ENCODE measurements at places on chromosomes 12 and 14.

DNA sequence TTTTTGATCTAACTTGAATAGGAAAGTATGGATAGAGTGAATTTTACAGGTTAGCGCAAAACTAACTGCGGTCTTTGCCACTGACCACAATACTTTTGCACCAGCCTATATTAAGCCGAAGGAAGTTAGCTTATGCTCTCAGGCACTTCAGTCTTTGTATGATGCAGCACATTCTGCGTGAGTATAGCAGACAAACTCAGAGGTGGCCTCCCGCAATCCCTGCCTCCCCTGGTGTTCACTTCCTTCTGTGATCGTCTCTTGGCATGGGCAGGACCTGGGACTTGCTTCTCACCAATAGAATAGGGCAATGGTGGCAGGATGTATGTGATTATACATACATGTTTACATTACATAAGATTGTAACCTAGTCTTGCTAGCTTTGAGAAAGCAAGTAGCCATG, 10.3 kb upstream of the SLC6A13 start:
- no peak for DNase-seq

GRCh38 chr12:34600592-34601462, 578.5 kb downstream of the ALG10 start:
- no peak for DNase-seq

DNA sequence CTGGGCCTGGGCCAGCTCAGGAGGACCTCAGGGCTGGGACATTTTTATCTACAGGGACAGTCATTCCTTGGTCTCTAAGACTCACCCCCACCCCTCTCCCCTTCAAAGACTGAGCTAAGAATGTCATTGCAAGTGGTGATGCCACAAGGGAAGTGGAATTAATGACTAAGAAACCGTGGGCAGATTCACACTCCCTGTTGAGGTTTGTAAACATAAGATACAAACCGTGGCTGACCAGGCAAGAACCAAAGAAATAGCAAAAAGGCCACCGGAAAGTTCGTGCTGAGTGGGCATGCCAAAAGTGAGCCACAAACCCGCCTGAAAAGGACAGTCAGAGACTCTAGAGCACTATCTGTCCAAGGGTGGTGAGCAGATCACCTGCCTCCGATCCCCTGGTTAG, 25.7 kb downstream of the NUAK1 start:
- DNase-seq = no peak

GRCh38 chr12:52293926-52294325, 2.6 kb upstream of the KRT81 start:
- DNase-seq = no peak

- no peak for DNase-seq
Observed at GRCh38 chr12:104565606-104566243, 109.0 kb downstream of the CHST11 start.

- DNase-seq = no peak
Observed at GRCh38 chr14:50345846-50346422, 33.8 kb downstream of the DMAC2L start.

DNA sequence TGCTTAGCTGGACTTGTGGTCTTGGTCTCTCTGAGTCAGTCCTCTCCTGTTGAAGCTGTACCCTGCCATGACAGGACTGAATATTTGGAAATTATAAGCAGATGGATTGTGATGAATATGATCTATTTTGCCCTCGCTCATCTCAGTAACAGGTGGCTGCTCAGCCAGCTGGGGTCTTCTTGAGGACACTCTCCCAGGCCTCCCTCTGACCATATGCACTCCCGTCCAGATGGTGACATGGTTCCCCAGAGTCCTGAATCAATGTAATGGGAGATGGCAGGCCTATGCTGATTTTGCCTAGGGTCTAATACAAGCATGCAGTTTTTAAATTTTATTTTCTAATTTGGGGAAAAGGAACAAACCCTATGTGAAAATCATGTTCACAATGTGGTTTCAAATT, 63.1 kb upstream of the TRHDE start:
- DNase-seq = no peak

DNA sequence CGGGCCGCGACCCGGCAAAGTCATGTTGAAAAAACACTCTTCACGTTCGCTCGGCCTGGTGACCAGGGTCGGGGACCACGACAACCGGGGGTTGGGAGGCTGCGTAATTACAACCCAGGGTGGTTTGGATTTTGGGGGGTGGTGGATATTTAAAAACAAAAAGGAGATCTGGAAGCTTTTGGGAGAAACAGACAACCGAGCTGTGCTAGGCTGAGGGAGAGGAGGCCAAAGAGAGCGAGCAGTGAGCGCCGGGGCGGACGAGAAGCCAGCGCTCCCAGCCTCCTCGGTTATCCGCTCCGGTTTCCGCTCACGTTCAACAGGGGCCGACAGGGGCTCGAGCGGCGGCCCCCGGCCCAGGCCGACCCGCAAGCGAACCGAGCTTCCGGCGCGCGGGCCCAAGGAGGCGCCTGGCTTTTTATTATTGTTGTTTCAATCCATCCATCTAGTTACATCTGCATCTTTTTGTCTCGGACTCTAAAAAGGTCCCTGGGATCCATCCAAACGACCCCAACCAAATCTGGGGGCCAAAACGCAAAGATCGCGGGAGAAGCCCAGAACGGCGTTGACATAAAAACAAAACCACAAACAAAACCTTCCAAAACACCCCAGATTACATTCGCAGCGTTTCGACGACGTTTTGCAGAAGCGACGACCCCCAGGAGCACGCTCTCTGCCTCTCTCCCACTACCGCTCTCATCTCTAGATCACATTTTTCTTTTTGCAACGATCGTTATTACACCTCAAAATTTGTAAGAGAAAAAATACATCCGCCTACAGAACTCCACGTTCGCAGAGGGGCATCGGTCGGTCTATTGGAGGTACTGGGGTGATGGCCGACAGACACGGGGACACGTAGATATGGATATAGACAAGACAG, 771 bp downstream of the OTX2 start:
- DNase-seq = no peak

- DNase-seq = no peak
Observed at GRCh38 chr14:22977684-22978486, 4.5 kb downstream of the AJUBA start.

DNA sequence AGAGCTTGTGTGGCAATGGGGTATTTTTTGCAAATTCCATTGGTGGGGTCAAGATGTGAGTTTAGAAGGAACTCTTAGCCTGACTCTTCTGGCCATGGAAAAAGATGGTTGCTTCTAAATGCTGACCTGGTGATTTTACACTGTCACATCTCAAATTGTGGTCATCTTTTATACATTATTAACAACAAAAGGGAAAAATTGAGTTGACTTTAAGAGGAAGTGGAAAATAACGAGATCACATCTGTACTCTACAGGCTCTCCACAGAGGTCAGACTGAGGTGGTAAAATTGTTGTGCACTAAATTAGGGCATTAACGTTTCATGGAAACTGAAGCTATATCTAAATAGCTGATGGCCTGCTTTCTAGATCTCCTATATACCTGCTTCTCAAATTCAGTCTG, 44.7 kb downstream of the PTPN11 start:
- no peak for DNase-seq

GRCh38 chr14:70640938-70641547, 673 bp upstream of the TTC9 start:
- DNase-seq = no peak

GRCh38 chr14:31660728-31661127, 99.5 kb downstream of the NUBPL start:
- DNase-seq = no peak

DNA sequence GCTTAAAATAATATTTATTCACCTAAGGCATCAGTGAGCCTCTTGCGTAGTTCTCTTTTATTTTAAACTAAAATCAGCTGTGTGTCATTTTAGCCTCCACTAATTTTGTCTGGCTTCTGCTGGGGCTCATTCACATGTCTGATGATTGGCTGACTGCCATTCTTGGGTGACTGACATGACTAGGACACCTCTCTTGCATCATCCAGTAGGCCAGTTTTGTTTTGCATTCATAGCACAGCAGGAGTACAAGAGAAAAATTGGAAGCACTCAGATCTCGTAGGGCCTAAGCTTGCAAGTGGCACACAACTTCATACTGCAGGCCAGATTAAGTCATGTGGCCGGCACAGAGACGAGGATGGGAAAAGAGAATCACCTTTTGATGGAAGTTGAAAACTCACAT, 1226.5 kb downstream of the GALC start:
- DNase-seq = no peak

GRCh38 chr14:38176379-38176778, 31.3 kb upstream of the SSTR1 start:
- DNase-seq = no peak

- no peak for DNase-seq
Observed at GRCh38 chr12:128609861-128610260, 213.9 kb downstream of the SLC15A4 start.

- no peak for DNase-seq
Observed at GRCh38 chr14:69654116-69654515, 42.7 kb downstream of the SUSD6 start.

- DNase-seq = no peak
Observed at GRCh38 chr12:53197011-53197640, 9.9 kb downstream of the ITGB7 start.

DNA sequence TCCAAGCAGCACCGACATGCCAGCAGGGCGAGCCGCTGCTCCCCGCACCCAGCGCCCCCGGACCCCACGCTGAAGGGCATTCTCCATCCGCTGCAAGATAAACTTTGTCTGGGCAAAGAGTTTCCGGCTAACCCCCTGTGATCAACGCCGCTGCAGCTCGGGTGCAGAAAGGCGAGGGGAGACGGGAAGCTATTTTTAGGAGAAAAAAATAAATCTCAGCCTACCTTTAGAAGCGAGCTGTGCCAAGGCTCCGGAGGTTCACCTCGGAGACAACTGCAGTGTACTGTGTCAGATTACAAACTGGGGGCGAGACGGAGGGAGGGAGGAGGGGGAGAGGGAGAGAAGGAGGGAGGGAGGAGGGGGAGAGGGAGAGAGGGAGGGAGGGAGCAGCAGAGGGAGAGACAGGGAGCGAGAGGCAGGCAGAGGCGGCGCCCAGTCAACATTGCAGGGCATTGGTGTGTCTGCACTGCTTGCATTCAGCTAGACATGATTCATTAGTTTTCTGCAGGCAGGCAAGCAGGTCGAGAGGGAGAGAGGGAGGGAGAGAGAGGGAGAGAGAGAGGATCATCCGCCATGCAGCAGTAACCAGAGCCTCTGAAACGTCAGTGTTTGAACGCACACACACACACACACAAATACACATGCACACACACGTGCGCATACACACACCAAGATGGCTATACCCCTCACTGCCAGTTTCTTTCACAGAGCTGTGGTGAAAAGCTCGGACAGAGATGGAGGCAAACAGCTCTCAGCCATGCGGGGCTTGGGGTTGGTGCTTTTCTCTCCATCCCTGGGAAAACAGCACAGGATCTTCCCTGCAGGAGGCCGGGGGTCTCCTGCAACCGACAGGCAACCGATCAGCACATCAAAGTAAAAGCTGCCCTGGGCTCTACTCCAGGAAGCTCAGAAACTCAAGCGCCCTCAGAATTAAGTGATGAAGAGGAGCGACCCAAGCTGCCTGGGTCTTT, at the start of gene RIMBP2:
Gene RIMBP2 (minus strand): TSS at position 302 of the 971 bp plus-strand sequence. CDS start 237,286 bp downstream, outside the sequence.
- no peak for DNase-seq

DNA sequence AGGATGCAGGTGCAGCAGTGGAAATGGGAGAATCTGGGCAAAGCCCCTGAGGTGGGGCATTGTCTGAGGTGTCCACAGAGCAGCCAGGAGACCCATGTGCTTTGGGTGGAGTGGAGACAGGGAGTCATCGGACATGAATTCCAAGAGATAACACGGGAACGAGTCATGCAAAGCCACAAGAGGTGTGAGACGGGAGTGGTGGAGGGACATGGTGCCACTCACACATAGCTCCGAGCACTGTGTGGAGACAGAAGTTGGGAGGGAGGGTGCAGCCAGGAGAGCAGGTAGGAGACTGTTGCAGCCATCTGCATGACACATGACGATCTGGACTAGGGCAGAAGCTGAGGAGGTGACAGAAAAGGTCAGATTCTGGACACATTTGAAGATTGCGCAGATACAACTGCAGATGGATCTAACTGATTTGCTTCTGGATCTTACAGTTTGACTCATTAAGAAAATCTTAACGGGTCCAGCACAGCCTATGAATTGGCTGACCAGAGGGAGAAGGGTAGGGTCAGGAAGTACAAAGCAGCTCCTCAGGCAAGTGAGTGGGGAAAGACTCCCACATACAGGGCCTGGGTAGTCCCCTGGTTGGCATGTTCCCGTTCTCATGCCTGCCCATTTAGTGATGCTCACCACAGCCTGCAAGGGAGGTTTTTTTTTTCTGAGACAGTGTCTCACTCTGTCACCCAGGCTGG, 379.8 kb downstream of the FUT8 start:
- no peak for DNase-seq

DNA sequence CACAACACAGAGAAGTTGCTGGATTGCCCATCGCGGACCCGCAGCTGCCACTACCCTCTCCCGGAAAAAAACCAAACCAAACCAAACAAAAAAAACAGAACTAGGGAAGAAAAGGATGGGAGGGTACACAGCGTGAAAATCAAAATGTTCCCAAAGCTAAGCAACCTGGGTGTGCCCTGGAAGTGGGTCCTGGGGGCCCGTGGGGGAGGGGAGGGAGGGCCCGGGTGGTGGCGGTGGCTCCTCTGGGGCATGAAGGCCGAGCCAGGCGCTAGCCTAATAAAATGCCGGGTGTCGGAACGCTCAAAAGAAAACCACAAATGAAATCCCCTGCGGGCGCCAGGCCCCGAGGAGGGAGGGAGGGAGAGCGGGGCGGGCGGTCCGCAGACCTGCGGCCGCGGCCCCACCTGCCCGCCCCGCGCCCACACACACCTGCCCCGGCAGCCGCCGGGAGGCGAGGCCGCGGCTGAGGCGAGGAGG, 787 bp downstream of the HECTD4 start:
- no peak for DNase-seq

Measured in activated T-cell treated with anti-CD3 and anti-CD28 coated beads for 24 hours (primary cell).